Type B pancreatic cell (in vitro differentiated cells): ENCODE measurements at places on chromosomes 6 and 20. TPM values are rescaled to one million over a fixed set of nuclear protein-coding genes. Genes with fewer than 3 reads are reported as not detected.
A peak's percentile ranks its signal among the peaks of the same experiment; 100 is the strongest.

GRCh38 chr6:28758046-28758817, 165.6 kb downstream of the TRIM27 start:
- no peaks in the 10 kb centered on the region for H3K4me1 ChIP-seq
- no peaks in the 10 kb centered on the region for H3K36me3 ChIP-seq
- no peak for DNase-seq
- H3K4me3 ChIP-seq = peak overlapping the region; percentile 65
- no peak overlapping the region for H3K27ac ChIP-seq
- peaks cover 89% of the 10 kb centered on the region for H3K27me3 ChIP-seq

GRCh38 chr6:156420172-156420993, 356.8 kb upstream of the ARID1B start:
- no peaks in the 10 kb centered on the region for H3K4me1 ChIP-seq
- H3K27ac ChIP-seq = no peak overlapping the region
- no peaks in the 10 kb centered on the region for H3K27me3 ChIP-seq

- H3K27me3 ChIP-seq = no peaks in the 10 kb centered on the region
- H3K4me3 ChIP-seq = no peak overlapping the region
- H3K36me3 ChIP-seq = no peaks in the 10 kb centered on the region
- H3K4me1 ChIP-seq = peaks cover 39% of the 10 kb centered on the region
Measured at GRCh38 chr20:14865169-14865568, 527.8 kb upstream of the FLRT3 start.

- DNase-seq = no peak
- H3K36me3 ChIP-seq = no peaks in the 10 kb centered on the region
- no peak overlapping the region for H3K4me3 ChIP-seq
- peaks cover 37% of the 10 kb centered on the region for H3K4me1 ChIP-seq
Measured at GRCh38 chr6:17474289-17474688, 80.9 kb downstream of the CAP2 start.

DNA sequence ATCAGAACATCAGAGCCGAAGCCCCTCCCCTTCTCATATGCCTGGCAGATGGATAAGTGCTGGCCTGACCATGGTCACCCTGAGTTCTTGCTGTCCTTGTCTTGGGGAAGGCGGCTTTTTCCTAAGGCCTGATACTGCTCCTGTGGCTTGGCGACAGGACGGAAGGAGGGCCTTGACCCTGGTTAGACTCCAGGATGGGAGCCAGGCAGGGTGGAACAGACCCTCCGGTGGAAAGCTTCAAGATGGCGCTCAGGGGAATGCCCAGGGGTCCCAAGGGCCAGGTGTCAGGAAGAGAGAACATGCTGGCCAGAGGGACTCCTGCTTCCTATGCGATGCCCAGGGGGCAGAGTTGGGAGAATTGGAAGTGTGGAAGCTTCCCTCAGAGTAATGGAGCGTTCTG, 29.6 kb downstream of the ADA start:
- peaks cover 16% of the 10 kb centered on the region for H3K36me3 ChIP-seq
- H3K27ac ChIP-seq = no peak overlapping the region
- no peaks in the 10 kb centered on the region for H3K27me3 ChIP-seq
- no peaks in the 10 kb centered on the region for H3K4me1 ChIP-seq
- DNase-seq = no peak

- H3K4me1 ChIP-seq = peaks cover 69% of the 10 kb centered on the region
- DNase-seq = no peak
- H3K27ac ChIP-seq = no peak overlapping the region
- H3K27me3 ChIP-seq = no peaks in the 10 kb centered on the region
- peaks cover 45% of the 10 kb centered on the region for H3K36me3 ChIP-seq
Measured at GRCh38 chr20:34001378-34001777, 7.7 kb downstream of the RALY start.

DNA sequence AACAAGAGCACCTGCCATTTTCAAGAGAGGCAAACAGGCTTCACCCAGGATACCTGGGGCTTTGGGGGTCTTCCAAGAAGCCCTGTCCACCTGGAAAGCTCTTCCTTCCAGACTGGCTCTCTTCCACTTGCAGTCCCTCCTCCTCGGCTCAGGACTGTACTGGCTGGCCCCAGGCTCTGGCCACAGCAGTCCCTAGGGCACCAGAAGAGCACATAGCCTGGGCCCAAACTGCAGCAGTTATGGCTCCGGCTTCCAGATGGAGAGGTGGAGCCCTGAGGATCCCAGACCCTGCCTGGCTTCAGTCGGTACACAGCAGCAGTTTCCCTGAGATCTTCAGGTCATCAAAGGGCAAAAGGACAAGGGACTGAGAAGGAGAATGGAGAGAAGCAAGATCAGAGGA, 1.6 kb upstream of the SLC35B2 start:
- DNase-seq = no peak
- peaks cover 43% of the 10 kb centered on the region for H3K4me1 ChIP-seq
- H3K27ac ChIP-seq = peak overlapping the region; percentile 94
- H3K27me3 ChIP-seq = no peaks in the 10 kb centered on the region
- H3K4me3 ChIP-seq = peak overlapping the region; percentile 92

- H3K36me3 ChIP-seq = no peaks in the 10 kb centered on the region
- no peaks in the 10 kb centered on the region for H3K27me3 ChIP-seq
- no peak for DNase-seq
- no peak overlapping the region for H3K27ac ChIP-seq
- no peak overlapping the region for H3K4me3 ChIP-seq
Measured at GRCh38 chr6:74577619-74578018, 628.2 kb downstream of the COL12A1 start.

- H3K27me3 ChIP-seq = no peaks in the 10 kb centered on the region
- no peak overlapping the region for H3K27ac ChIP-seq
- no peak overlapping the region for H3K4me3 ChIP-seq
- DNase-seq = no peak
Measured at GRCh38 chr20:13174402-13174801, 46.7 kb upstream of the ISM1 start.

GRCh38 chr6:107730106-107730505, 94.0 kb downstream of the SCML4 start:
- H3K27ac ChIP-seq = no peak overlapping the region
- DNase-seq = no peak
- H3K4me3 ChIP-seq = no peak overlapping the region
- H3K4me1 ChIP-seq = peaks cover 9% of the 10 kb centered on the region
- H3K27me3 ChIP-seq = peaks cover 14% of the 10 kb centered on the region
- no peaks in the 10 kb centered on the region for H3K36me3 ChIP-seq

DNA sequence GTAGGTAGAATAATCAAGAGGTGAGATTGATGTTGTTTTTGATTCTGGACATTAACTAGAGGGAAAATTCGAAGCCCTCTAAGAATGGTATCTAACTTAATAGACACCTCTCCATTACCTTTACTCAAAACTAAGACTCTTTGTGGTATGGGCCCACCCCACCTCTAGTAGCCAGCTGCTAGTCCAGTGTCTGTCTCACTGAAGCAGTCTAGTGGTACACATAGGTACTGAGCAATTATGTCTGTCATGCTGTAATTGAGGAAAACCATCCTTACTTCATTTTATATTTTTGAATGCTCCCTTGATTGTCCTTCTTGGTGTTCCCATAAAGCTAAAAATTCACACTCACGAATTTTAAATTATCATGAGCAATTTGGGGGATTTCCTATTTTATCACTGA, 290.7 kb downstream of the ARHGAP18 start:
- no peak overlapping the region for H3K27ac ChIP-seq
- no peaks in the 10 kb centered on the region for H3K27me3 ChIP-seq
- H3K36me3 ChIP-seq = no peaks in the 10 kb centered on the region
- DNase-seq = no peak
- H3K4me3 ChIP-seq = no peak overlapping the region

DNA sequence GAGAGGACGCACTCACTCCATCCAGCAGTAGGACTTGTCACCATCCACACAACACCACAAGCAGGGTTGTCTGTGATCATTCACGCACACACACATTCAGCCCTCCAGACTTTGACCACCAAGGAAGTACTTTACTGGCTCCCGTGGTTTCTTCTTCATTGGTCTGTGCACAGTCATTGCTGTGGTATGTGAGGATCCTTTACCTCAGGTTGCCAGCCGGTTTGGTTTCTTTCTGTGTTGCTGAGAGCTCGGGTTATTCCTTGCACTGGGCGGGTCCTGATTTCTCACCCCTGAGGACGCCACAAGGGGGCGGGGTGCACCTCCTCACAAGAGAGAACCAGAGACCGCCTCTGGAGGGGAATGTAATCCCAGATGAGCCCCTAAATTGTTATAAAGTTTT, 11.2 kb downstream of the SLC35A1 start:
- peaks cover 25% of the 10 kb centered on the region for H3K36me3 ChIP-seq
- peaks cover 8% of the 10 kb centered on the region for H3K4me1 ChIP-seq
- H3K27me3 ChIP-seq = no peaks in the 10 kb centered on the region
- peak overlapping the region; percentile 79 for H3K27ac ChIP-seq

DNA sequence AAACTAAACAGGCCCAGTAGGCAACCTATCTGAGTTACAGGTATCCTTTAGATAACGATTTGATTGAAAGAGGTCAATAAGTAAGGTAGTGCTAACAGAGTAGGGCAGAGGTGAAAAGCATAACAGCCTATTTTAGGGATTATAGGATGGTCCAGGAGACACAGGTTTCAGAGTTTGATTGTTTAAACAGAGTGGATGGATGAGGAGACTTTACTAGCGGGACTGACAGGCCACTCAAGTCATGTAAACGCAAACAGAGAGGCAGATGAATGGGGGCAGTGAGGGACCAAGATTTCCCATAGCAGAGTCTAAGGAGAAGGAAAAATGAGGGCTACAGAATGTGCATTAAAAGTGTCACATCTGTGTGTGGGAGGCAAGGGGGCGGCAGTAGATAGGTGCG, 4.8 kb downstream of the NEDD9 start:
- peaks cover 59% of the 10 kb centered on the region for H3K4me1 ChIP-seq
- no peak for DNase-seq
- H3K27me3 ChIP-seq = no peaks in the 10 kb centered on the region

DNA sequence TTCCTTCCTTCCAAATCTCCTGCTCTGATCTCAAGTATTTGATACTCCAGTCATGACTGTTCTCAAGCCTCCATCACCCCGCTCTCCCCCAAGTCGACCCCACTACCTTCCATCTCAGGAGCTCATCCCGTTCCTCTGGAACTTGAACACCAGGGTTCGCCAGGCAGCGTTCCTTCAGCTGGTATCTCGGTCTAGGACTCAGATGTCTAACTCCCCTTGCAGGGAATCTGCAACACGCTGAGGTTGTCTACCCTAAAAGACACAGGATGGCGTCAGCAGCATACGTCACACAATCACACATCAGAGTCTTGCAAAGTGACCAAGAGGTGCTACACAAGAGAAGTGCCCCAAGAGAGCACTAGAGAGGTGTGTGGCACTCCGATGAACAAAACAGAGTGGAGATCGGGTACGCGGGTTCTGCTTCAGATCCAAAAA, 706 bp downstream of the ZNF184 start:
- H3K4me3 ChIP-seq = peak overlapping the region; percentile 92
- H3K4me1 ChIP-seq = peaks cover 22% of the 10 kb centered on the region
- DNase-seq = peak; percentile 68
- peak overlapping the region; percentile 95 for H3K27ac ChIP-seq

DNA sequence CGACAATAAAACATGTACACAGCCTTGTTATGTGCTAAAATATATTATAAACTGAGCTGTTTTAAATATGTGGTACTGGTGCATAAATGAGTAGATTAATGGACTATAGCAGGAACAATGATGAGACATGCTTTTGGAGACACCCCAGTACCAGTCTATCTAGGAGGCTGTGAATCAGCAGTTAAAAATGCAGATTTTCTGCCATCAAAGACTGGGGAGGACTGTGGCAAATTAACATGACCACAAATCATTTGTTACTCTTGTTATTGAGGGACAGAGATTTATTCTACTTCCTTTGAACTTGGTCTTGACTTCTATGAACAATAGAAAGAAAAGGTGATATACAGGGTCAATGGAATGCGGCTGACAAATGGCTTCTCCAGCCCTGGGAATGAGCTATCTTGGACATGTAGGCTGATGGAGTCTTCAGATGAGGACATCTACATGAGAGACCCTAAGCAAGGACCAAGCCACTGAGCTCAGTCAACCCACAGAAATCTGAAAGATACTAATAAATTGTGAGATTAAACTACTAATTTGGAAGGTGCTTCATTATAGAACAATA, 551.7 kb upstream of the GJE1 start:
- H3K4me3 ChIP-seq = no peak overlapping the region
- DNase-seq = no peak

- H3K36me3 ChIP-seq = no peaks in the 10 kb centered on the region
- no peak overlapping the region for H3K4me3 ChIP-seq
- peaks cover 16% of the 10 kb centered on the region for H3K4me1 ChIP-seq
- no peak for DNase-seq
- H3K27me3 ChIP-seq = no peaks in the 10 kb centered on the region
Measured at GRCh38 chr20:56438284-56438683, 26.2 kb downstream of the CASS4 start.

DNA sequence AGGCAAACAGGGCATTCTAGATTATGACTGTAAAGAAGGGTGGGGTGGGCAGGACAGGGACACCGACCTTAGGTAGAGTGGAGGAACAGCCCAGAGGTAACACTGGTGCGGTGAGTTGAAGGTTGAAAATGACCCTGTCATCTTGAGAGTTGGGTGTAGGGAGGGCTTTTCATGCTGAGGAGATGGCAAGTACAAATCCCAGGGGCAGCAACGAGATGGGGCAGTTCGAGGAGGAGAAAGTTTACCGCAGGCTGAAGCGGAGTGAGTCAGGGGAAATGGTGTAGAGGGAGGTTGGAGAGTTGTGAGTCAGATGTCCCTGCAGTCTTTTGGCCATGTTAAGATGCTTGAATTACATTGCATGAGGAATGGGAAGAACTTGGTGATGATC, 101.1 kb downstream of the HIVEP1 start:
- peaks cover 8% of the 10 kb centered on the region for H3K4me1 ChIP-seq
- H3K27ac ChIP-seq = peak overlapping the region; percentile 26
- DNase-seq = no peak
- H3K27me3 ChIP-seq = no peaks in the 10 kb centered on the region
- H3K36me3 ChIP-seq = peaks cover 46% of the 10 kb centered on the region

GRCh38 chr6:17242087-17242486, 39.1 kb upstream of the RBM24 start:
- no peak overlapping the region for H3K27ac ChIP-seq
- H3K27me3 ChIP-seq = peaks cover 6% of the 10 kb centered on the region
- H3K4me1 ChIP-seq = no peaks in the 10 kb centered on the region
- no peak overlapping the region for H3K4me3 ChIP-seq
- H3K36me3 ChIP-seq = no peaks in the 10 kb centered on the region
- no peak for DNase-seq

DNA sequence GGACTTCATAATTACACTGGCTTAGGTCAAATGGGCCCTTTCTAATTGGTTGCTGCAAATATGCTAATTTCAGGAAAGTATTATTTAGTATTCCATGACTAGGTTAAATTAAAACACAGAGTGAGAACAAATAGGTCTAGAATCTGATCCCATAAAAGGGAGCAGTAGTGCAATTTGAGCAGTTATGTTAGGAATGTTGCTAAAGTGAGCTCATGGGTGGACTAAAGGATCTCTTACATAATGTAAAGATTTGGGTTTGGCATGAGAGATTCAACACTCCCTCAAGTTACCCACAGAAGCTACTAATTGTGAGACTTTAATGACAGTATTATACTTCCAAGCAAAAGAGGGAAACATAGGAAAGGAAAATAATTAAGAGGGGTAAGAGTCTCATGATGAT, 109.1 kb downstream of the C6orf58 start:
- no peak for DNase-seq
- no peak overlapping the region for H3K27ac ChIP-seq
- H3K4me3 ChIP-seq = no peak overlapping the region

WFDC2 gene
- 64.4 and 98.9 TPM in 2 replicates for total RNA-seq

OR2B6 gene
- not detected in 2 replicates for total RNA-seq

SPDEF gene
- total RNA-seq = 0.62 and 1.6 TPM in 2 replicates

TMEM244 gene
- not detected in 2 replicates for total RNA-seq

ATRN gene
- total RNA-seq = 36.9 and 43.9 TPM in 2 replicates

MUCL3 gene
- 0.31 and 3.5 TPM in 2 replicates for total RNA-seq

TREM2 gene
- not detected in 2 replicates for total RNA-seq

SLC16A10 gene
- total RNA-seq = 16.9 and 25.6 TPM in 2 replicates

IRF4 gene
- 1.7 TPM in 1 of 2 replicates, not detected in the other for total RNA-seq
